ENCODE measurements at places on chromosomes 13 and 19.

DNA sequence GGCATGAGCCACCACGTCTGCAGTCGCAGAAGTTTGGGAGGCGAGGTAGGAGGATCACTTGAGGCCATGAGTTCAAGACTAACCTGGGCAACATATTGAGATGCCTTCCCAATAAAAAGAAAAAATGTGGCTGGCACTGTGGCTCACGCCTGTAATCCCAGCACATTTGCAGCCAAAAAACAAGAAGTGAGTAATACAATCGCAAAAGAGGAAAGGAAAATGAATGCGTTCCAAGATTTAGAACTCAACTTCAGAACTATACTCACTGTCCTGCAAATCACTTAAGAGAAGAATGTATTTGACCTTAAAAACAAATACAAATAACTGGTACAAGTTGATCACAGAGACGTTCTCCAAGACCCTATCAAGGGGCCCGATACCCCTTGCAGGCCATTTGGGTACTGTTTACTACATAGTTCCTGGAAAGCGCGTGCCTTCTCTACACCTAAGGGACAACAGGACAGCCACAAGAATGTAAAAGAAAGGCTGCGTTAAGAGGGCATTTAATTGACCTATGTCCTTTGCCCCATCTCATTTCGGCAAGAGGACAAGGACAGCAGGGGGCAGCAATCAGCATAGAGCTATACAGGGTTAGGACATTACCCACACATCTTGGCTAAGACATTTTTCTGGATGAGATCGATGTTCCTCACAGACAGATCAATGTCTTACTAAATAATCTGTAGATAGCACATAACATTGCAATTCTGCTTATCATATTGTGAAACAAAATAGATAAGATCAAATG lies 41.3 kb downstream of the FLT3 start:
- peak; percentile 41 for DNase-seq

- DNase-seq = peak; percentile 83
Measured at GRCh38 chr19:4115050-4115817, 8.7 kb downstream of the MAP2K2 start.

DNA sequence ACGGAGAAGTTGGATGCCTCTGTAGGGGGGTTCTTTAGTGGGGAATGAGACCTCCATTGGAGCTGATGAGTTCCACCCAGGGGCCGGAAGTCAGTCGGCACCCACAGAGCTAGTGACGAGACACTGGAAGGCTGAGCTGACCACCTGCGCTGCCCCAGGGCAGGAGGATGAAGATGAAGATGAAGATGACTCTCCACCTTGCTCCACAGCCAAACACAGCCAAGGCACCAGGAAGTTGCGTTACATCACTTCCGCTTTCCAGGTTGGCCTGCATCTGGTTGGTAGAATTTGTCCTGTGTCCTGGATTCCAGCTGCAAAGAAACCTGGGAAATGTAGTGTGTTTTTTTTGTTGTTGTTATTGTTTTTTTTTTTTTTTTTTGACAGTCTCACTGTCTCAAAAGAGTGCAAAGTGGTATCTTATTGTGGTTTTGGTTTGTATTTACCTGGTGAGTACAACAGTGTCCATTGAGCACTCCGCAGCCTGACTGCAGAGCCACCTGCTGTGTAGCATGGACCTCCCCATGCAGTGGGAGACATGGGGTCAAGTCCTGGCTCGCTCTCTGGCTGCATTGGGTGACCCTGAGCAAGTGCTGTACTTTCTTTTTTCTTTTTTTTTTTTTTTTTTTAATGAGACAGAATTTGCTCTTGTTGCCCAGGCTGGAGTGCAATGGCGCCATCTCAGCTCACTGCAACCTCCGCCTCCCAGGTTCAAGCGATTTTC lies 1.9 kb downstream of the TBC1D17 start:
- DNase-seq = no peak

DNA sequence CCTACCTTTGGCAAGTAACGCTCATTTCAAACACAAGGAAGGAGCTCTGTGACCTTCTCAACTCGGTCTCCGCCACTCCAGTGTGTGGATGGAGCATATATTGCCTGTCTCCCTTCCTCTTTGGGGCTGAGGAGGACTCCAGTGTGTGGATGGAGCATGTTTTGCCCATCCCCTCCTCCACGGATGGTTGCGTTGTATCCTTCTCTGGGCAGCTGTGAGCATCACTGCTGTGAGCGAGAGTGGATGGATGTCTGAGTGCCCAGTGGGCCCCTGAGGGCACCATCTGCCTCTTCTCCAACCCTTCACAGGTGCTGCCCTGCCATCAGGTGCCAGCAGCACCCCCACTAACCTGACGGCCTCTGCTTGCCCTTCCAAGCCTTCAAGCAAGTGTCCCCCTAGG lies 186.2 kb downstream of the TEX29 start:
- no peak for DNase-seq

DNA sequence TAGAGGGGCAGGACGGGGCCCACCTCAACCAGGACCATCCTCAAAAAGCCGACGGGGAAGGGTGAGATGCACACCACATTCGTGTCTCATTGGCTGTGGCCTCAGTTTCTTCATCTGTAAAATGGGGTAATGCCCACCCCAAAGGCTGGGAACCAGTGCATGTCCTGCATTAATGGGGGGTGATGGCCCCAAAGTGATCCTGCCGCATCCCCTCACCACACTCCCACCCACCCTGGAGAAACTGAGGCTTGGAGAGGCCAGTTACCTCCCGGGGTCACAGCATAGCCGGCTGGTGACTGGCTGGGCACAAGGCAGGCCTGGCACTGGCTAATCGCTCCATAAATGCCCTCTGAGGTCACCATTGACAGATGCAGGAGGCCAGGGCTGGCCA lies 640 bp upstream of the MIDN start:
- DNase-seq = no peak

- no peak for DNase-seq
Measured at GRCh38 chr13:30442926-30443325, 20.6 kb downstream of the UBE2L5 start.

GRCh38 chr19:49570997-49571676 lies 9.2 kb downstream of the NOSIP start:
- DNase-seq = peak; percentile 35

DNA sequence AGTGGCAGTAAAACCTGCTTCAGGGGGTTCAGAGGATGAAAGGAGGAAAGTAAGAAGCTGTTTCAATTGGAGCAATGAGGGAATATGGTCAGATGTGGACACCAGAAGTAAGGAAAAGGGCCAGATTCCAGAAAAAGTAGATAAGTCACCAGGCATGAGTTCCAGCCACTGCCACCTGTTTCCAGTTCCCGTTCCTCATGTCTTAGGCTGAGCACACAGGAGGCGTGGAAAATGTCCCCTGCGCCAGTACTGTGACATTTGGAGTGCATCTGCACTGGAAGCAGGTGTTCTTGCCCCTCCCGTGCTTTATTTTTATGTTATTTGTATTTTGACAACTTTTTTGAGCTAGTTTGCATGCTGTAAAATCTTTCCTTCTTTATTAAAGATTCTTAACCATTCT lies 25.3 kb downstream of the LMO7 start:
- DNase-seq = no peak

- peak; percentile 53 for DNase-seq
Measured at GRCh38 chr19:14089662-14090508, 666 bp downstream of the SAMD1 start.

- no peak for DNase-seq
Measured at GRCh38 chr13:83881917-83882605, at the start of gene SLITRK1. SLITRK1 (minus strand) TSS chr13:83882474; CDS start chr13:83881507, 967 bp downstream.

- DNase-seq = no peak
Measured at GRCh38 chr13:24348385-24348784, 39.0 kb downstream of the C1QTNF9 start.

DNA sequence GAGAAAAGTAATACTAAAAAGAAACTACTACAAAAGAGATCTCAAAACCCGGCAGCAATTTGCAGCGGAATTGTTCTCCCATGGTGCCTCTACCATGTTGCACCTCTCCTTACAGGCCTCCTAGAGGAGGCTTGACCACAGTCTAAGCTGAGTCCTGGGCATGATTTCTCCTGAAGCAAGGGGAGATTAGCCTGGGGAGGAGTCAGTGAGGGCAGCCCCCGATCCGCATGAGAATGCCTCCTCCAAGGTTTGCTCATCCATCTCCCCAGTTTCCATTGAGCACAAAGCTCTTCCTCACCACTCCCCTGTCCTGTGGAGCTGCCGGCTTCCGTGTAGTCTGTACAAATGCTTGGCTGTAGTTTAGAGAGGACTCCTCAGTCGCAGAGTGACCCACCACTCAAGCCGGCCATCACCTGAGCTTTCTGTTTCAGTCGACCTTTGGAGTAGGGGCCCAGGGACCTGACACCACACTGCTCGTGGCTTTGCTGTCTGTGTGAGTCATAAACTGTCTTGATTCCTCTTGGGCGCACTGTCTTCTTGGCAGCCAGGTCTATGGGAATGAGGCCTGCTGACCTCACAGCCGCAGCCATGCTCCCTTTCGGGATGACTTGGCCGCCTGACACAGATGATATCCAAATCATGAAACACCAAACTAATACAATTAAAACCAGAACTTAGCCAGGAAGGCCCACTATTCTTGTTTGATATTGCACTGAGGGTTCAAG lies 72.3 kb downstream of the C1QTNF9 start:
- DNase-seq = no peak

GRCh38 chr13:59409211-59409610 lies 754.5 kb downstream of the DIAPH3 start:
- DNase-seq = no peak

GRCh38 chr13:112900691-112901091 lies 68.3 kb upstream of the MCF2L start:
- no peak for DNase-seq

GRCh38 chr19:44752816-44753625 lies 4.5 kb downstream of the BCL3 start:
- peak; percentile 98 for DNase-seq

- no peak for DNase-seq
Measured at GRCh38 chr13:70541451-70541850, 433.2 kb upstream of the KLHL1 start.

GRCh38 chr19:44734357-44734756 lies 14.2 kb upstream of the BCL3 start:
- DNase-seq = no peak

- no peak for DNase-seq
Measured at GRCh38 chr13:32254416-32254815, 60.7 kb downstream of the ZAR1L start.

DNA sequence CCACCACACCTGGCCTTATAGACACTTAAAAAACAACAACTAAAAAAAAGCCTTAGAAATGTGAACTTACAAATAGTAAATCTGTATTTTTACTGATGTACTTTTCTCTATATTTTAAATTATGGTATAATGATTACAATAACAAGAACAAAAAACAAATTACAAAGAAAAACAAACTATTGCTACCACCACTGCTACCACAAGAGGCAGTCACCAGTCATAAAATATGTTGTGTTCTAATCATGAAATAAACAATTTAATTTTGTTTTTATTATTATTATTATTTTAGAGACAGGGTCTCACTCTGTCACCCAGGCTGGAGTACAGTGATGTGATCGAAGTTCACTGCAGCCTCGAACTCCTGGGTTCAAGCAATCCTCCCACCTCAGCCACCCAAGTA lies 72.2 kb downstream of the DIAPH3 start:
- no peak for DNase-seq

GRCh38 chr13:26168237-26168814 lies 53.8 kb downstream of the RNF6 start:
- DNase-seq = no peak

DNA sequence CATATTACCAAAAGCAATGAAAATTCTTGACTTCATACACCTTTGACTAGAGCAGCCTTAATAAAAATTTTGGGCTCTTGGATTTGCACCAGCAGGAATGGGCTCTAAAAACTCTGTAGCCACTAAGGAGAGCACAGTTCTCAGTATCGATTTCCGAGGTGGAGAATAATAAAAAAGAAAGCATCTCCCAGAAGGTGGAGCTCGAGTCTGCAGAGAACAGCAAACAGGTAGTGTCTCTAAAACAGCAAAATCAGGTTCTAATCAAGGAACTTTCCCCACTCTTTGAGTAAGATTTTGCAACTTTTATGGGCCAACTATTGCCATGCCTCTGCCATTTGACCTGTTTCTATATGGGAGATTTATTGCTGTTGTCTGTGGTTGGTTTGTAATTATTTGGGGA lies 258.7 kb upstream of the GPC6 start:
- DNase-seq = no peak

- DNase-seq = no peak
Measured at GRCh38 chr13:73970421-73971055, 163.7 kb downstream of the KLF12 start.

DNA sequence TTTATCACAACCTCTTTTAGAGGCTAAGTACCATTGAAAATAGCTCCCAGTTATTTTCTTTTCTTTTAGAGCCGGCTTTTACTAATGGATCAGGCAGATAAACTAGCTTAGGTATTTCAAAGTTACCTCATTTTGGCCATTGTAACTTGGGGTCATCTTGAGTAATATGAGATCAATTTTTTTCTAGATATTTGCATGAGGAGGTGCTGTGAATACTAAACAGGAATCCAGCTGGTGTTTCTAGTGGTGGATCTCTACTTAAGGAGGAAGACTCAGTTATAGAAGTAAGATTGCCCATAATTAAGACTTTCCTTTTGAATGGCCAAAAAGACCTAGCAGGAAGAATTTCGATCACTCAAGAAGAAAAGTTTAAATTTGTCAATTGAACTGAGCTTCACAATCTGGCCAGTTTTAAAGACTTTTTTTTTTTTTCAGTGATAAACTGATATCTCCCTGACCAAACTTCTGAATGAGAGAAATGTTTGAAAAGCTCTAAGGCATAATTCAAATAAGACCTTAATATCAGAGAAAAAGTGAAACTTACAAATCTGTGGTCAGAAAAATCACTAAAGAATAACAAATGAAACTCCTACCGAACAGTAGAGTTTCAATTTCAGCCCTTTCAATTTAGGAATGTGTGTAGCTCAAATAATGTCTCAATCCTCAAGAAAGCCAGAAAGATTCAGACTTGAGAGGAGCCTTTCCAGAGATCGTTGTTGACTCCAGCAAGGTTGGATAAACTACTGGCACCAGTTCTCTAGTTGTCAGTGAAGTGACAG lies 11.6 kb upstream of the NAA16 start:
- DNase-seq = no peak

All from CD4-positive, alpha-beta T cell treated with Interferon alpha-2 for 1 hour (primary cell).